ENCODE measurements at places on chromosomes 12 and 14.
A peak's percentile ranks its signal among the peaks of the same experiment; 100 is the strongest.

DNA sequence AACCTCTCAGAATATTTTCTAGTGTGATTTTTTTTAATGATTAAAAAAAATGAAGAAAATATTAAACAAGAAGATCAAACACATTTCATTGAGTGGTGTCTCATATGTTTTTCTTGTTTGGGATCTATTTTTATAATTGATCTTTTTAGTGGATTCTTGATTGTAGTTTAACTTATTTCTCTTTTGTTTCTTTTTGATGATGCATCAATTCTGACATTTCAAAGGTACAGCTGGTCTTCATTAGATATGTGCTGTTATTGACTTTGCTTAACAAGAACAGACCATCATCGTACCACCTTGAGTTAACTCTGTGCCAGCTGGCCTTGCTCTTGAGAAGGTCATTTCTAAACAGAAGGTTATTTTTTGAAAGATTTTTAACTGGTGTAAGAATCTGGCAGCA lies 45.8 kb upstream of the FGD4 start:
- no peak for DNase-seq

GRCh38 chr12:29228474-29229157 lies 79.5 kb downstream of the FAR2 start:
- DNase-seq = no peak

GRCh38 chr14:22178333-22178839 lies 410.6 kb downstream of the DAD1 start:
- no peak for DNase-seq

DNA sequence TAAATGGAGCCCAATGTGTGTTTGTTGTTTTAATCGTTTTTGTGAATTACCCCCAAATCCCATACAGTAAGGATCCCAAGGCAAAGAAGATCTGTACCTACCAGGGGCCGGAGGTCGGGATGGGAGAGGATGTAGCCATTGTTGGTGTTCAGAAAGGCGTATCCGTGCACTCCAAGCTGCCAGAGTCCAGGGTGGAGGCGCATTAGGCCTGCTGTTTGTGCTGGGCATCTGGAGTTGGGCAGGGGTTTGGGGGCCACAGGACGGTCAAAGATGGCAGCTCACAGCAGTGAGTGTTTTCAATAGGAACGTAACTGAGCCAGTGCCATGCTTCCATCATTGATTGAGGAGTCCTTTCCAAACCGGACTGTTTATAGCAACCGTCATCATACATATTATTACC lies 40.2 kb downstream of the CACNA2D4 start:
- DNase-seq = no peak

GRCh38 chr12:85441025-85441424 lies 161.0 kb downstream of the ALX1 start:
- DNase-seq = no peak

DNA sequence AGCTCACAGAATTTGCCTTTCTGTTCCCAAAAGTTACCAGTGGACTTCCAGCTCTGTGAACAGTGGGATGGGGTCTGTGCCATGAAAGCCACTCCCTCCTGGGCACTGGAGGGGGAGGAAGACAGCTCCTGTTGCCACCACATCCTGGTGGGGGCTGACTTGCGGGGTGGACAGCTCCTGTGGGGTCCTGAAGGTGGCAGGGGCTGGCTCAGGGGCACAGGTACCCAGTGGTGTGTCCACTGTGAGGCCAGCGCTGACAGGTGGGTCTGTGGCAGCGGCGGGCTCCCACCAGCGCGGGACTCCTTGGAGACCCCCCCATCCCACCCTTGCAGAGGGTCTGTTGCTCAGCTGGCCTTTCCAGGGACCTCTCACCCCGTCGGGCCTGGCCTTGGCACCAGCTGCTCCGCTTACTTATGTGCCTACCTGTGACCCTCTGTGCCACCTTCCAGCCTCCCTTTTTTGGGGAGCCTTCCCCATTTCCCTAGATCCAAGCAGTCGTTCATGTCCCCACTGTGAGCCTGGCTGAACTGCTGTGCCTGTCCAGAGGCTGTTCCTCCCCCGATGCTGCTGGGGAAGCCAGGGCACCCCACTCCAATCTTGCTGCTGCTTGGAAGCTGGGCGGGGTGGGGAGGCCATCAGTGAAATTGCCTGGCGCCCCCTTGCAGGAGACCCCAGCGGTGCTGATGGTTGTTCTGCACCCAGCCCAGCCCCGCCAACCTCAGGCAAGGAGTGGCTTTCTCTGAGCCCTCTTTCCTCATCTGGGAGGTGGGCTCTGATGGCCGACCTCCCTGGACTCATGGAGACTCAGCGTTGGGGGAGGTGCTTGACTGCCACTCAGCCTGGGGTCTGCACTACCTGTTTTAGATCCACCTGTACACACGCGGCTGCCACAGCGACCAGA lies 2.2 kb downstream of the TEDC1 start:
- no peak for DNase-seq

DNA sequence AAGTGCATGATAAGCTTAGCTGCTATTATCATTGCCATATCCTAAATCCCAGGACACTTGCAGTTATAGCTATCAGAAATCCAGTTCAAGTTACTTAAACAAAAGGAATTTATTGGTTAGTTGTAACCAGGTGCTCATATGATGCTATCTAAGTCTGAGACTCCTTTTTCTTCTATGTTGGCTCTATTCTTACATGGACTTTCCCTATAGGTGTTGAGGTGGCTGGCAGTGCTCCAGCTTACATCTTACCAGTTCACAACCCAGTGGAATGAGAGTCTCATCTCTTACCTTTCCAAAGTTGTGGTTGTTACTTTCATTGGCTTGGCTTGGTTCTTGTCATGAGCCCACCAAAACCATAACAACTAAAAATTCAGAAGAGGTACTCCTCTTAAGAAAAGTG lies 94.6 kb downstream of the DACT1 start:
- DNase-seq = peak; percentile 52

Data from stimulated activated CD4-positive, alpha-beta T cell treated with anti-CD3 and anti-CD28 coated beads, Interleukin-1b, Interleukin-23, amount 100 ng/mL, for 48 hours (primary cell).